WERI-Rb-1 (cell line): ENCODE measurements at places on chromosomes 3 and 15.

- no peak for DNase-seq
Observed at GRCh38 chr3:37098884-37099283, 75.5 kb downstream of the LRRFIP2 start.

GRCh38 chr3:186993210-186993782, 63.0 kb downstream of the ST6GAL1 start:
- DNase-seq, result no peak

DNA sequence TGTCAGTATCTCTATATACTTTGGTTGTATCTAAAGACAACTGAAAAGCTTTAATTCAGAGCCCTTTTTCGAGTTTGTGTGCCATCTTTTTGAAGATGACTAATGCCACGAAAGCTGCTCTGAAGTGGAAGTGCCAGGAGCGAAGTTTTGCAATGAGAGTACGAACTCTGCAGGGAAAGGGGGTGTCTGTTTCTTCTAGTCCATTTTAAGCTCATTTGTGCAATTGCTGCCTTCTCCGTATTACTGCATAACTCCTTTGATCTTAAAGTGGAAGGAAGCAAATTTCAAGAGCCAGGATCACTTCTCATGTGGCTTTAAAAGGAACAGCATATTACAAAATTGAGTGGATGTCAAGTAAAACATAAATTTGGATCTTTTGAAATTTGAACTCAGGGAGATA, 245.3 kb downstream of the FEZF2 start:
- DNase-seq, result no peak

DNA sequence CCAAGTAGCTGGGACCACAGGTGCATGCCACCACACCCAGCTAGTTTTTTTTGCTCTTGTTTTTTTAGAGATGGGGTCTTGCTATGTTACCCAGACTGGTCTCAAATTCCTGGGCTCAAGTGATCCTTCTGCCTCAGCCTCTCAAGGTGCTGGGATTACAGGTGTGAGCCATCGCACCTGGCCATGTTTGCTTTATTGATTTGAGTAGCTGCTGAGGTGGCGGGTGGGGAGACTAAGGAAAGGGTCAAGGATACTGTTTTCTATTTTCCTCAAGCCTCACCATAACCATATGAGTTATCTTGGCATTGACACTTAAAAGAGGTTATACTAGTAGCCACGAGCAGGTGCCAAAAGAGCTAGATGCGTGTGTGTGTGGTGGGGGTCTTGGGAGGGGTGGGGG, 39.0 kb downstream of the CYFIP1 start:
- DNase-seq, result no peak

DNA sequence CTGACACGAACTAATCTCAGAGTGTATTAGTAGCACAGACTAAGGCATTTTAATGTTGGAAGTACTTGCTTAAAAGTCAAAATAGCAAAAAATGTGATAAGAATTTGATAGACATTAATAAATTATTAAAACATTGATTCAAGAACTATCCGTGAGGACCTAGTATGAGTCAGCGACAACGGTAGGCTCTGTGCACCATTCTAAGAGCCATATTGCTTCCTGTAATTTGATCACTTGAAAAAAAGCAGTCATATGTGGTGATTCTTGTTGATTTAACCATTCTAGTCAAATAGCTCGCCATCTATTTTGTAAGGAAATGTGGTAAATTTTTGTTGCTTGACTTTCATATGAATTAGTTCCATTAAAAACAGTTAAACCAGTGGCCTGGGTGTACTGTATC, 534.9 kb upstream of the ARRDC4 start:
- DNase-seq, result no peak

- DNase-seq, result no peak
Observed at GRCh38 chr3:55416331-55416821, 70.7 kb downstream of the WNT5A start.

- no peak for DNase-seq
Observed at GRCh38 chr15:52441841-52442240, 86.8 kb downstream of the MYO5A start.
